ENCODE measurements at places on chromosomes 1 and 21. TPM values are rescaled to one million over a fixed set of nuclear protein-coding genes. Genes with fewer than 3 reads are reported as not detected.

NUP210L gene
- not detected for total RNA-seq

HECTD3 gene
- total RNA-seq, result 20.1 TPM

STIL gene
- total RNA-seq, result 10.3 TPM

CD1D gene
- not detected for total RNA-seq

PTGER3 gene
- total RNA-seq, result not detected

DMBX1 gene
- 0.99 TPM for total RNA-seq

TMEM50B gene
- 8.6 TPM for total RNA-seq

C8B gene
- not detected for total RNA-seq

SLC45A1 gene
- total RNA-seq, result 8.6 TPM

CTSS gene
- total RNA-seq, result 18.4 TPM

ALPL gene
- 0.14 TPM for total RNA-seq

TMEM200B gene
- not detected for total RNA-seq

EXTL1 gene
- not detected for total RNA-seq

LRRN2 gene
- total RNA-seq, result 16.9 TPM

MNDA gene
- total RNA-seq, result not detected

FAM89A gene
- total RNA-seq, result 16.3 TPM

ZNF436 gene
- total RNA-seq, result 6.7 TPM

CTSE gene
- not detected for total RNA-seq

C4BPA gene
- total RNA-seq, result 0.33 TPM

LMOD1 gene
- not detected for total RNA-seq

FAM151A gene
- 0.15 TPM for total RNA-seq

ANGPTL3 gene
- not detected for total RNA-seq

FMOD gene
- total RNA-seq, result 0.21 TPM

MROH7 gene
- total RNA-seq, result not detected

CHIT1 gene
- not detected for total RNA-seq

FAAH gene
- total RNA-seq, result 1.0 TPM

FOXO6 gene
- 0.49 TPM for total RNA-seq

KRTAP19-1 gene
- not detected for total RNA-seq

FALEC gene
- not detected for total RNA-seq

JAM2 gene
- total RNA-seq, result not detected

UTS2 gene
- total RNA-seq, result not detected

AMY2A gene
- total RNA-seq, result not detected

TNFSF4 gene
- total RNA-seq, result 0.05 TPM

FCRL2 gene
- total RNA-seq, result not detected

KRTAP10-3 gene
- not detected for total RNA-seq

MEX3A gene
- total RNA-seq, result 2.2 TPM

ARHGEF16 gene
- 6.0 TPM for total RNA-seq

HLX gene
- total RNA-seq, result 6.2 TPM

TSTD1 gene
- not detected for total RNA-seq

BRINP2 gene
- total RNA-seq, result 0.18 TPM

CORT gene
- not detected for total RNA-seq

CDA gene
- 35.1 TPM for total RNA-seq

ZBTB21 gene
- 7.2 TPM for total RNA-seq

CTH gene
- total RNA-seq, result 1.2 TPM

TNFRSF25 gene
- total RNA-seq, result 4.3 TPM

TARDBP gene
- total RNA-seq, result 222 TPM

CD34 gene
- total RNA-seq, result not detected

TGFB2 gene
- 14.4 TPM for total RNA-seq

FCRL1 gene
- not detected for total RNA-seq

CRNN gene
- total RNA-seq, result not detected

CYP4A11 gene
- total RNA-seq, result not detected

OR2T2 gene
- total RNA-seq, result not detected

AMPD1 gene
- not detected for total RNA-seq

KCNJ15 gene
- 0.07 TPM for total RNA-seq

GNAT2 gene
- not detected for total RNA-seq

LCE3E gene
- not detected for total RNA-seq

LCE2C gene
- not detected for total RNA-seq

CYYR1 gene
- total RNA-seq, result not detected

OR2L5 gene
- total RNA-seq, result not detected

GNG4 gene
- total RNA-seq, result 14.2 TPM

Measured in A549 treated with ZK216348 at 1 μM for 4 hours (cell line).